ENCODE measurements at places on chromosomes 2 and 18. TPM values are rescaled to one million over a fixed set of nuclear protein-coding genes. Genes with fewer than 3 reads are reported as not detected.

Gene ZNF892
- polyA plus RNA-seq = 0.39 TPM

Gene GRHL1
- polyA plus RNA-seq = 0.12 TPM

Gene RAB12
- 0.24 TPM for polyA plus RNA-seq

Gene MSH6
- 17.6 TPM for polyA plus RNA-seq

Gene ARHGAP25
- 200 TPM for polyA plus RNA-seq

Gene LIMS3
- 1.5 TPM for polyA plus RNA-seq

Gene SLC39A6
- 33.1 TPM for polyA plus RNA-seq

Gene NEU2
- polyA plus RNA-seq = not detected

Gene TMEM37
- not detected for polyA plus RNA-seq

Gene OR6B2
- polyA plus RNA-seq = not detected

Gene HOXD12
- polyA plus RNA-seq = not detected

Gene UBR3
- polyA plus RNA-seq = 8.5 TPM

Gene ZNF396
- polyA plus RNA-seq = 0.87 TPM

Gene CTAGE1
- not detected for polyA plus RNA-seq

Gene RPRM
- polyA plus RNA-seq = not detected

Gene DNER
- not detected for polyA plus RNA-seq

Gene SEPTIN10
- 1.2 TPM for polyA plus RNA-seq

Gene ZBTB7C
- polyA plus RNA-seq = not detected

Gene VWC2L
- polyA plus RNA-seq = not detected

Gene RBM45
- polyA plus RNA-seq = 7.9 TPM

Gene EVX2
- polyA plus RNA-seq = not detected
